B cell (primary cell): ENCODE measurements at places on chromosomes 7 and 10. TPM values are rescaled to one million over a fixed set of nuclear protein-coding genes. Genes with fewer than 3 reads are reported as not detected.

DNA sequence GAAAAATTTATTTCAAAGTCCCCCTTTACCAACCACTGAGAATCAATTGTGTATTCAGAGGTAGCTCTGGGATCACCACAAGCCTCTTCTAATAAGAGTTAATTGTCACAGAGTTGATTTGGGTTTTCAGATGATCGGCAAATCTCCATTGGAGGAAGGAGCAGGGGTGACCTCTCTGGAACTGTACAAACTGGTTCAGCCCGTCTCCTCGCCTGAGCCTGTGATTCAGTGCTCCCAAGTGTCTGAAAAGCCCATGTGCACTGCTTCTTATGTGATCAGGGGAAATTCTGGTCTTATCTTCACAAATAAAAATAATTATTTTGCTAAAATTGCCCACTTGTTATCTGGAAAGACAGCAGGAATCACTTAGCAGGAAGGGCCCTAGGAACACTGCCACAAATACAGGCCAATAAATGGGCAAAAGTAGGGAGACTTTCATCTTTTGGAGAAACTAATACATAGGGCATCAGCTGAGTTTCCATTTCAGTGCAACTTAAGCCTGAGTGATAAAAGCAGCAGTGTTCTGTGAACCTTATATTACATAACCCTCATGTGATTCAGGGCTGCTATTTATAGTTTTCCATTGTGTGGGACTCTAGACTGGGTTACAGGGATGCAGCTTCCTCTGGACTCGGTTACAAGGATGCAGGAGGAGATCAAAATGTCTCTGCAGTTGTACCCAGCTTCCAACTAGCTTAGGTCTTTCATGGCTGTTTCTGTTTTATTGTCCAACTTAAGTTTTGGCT is 32.3 kb downstream of the CDK1 start:
- H3K27ac ChIP-seq: no peak overlapping the region
- no peaks in the 10 kb centered on the region for H3K4me1 ChIP-seq
- no peak overlapping the region for H3K4me3 ChIP-seq

CRHR2 gene
- polyA plus RNA-seq: not detected in 2 replicates

- H3K27ac ChIP-seq: no peak overlapping the region
- peaks cover 28% of the 10 kb centered on the region for H3K4me1 ChIP-seq
- H3K27me3 ChIP-seq: no peaks in the 10 kb centered on the region
- H3K4me3 ChIP-seq: no peak overlapping the region
- H3K36me3 ChIP-seq: peaks cover 5% of the 10 kb centered on the region
- DNase-seq: no peak
These were observed 30.1 kb downstream of the TSPAN14 start for GRCh38 chr10:80484243-80484642.

ZNF25 gene
- polyA plus RNA-seq: 4.1 and 4.9 TPM in 2 replicates

GRCh38 chr7:124989911-124990310 is 60.3 kb upstream of the POT1 start:
- H3K4me3 ChIP-seq: no peak overlapping the region
- H3K27me3 ChIP-seq: no peaks in the 10 kb centered on the region
- H3K4me1 ChIP-seq: no peaks in the 10 kb centered on the region
- H3K27ac ChIP-seq: no peak overlapping the region
- no peak for DNase-seq
- H3K36me3 ChIP-seq: no peaks in the 10 kb centered on the region

HYAL4 gene
- 0.42 TPM in 1 of 2 replicates, not detected in the other for polyA plus RNA-seq
